Stimulated activated CD8-positive, alpha-beta memory T cell treated with anti-CD3 and anti-CD28 coated beads, Interleukin-12 subunit alpha, Interleukin-12 subunit beta, amount 100 ng/mL, for 4 hours (primary cell): ENCODE measurements at places on chromosomes 12 and 14.

GRCh38 chr12:49767333-49767732, 26.0 kb downstream of the TMBIM6 start:
- DNase-seq, result no peak

DNA sequence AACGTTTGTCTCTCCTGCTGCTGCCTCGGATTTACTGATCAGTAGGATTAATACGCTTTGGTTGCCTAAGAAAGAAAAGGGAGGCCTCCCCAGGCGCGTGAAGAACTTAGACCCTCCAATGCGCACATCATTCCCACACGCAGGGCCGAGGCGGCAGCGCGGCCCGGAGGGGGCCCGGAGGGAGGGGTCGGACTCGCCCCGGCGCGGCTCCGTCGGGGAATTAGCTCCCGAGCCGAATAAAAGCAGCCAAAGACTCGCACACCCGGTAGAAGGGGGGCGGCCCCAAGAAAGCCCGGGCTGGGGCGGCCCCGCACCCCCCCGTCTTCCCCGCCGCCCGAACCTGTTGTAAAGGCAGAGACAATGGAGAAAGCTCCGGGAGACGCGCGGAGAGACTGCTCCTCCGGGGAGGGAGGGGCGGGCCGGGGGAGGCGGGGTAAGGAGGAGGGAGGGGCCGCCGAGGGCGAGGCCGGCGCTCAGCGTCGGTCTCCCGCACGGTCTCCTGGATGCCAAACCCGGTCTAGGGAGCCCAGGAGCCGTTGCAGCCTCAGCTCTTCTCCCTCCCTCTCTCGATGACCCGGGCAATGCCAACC, at the start of gene NELL2:
NELL2 (minus strand) TSS at position 362 of the 590 bp plus-strand sequence. CDS start 446 bp downstream, outside the sequence.
- peak; percentile 57 for DNase-seq

DNA sequence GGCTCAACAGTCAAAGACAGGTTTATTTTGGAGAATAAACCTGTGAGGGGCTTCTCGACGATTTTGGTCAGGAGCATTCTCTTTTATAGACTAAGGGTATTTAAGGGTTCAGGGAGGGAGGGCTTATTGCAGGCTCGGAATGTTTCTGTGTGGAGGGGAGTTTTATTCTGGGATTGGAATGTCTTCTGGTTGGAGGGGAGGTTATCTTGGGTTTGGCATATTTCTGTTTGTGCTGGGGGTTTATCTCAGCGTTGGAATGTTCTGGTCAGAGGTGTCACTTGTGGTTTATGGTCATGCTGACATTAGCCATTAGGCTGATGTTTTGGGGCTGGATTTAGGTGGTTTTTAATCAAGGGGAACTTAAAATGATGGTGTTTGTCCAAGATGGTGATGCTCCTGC, 103.9 kb downstream of the SUDS3 start:
- DNase-seq, result no peak

- no peak for DNase-seq
Measured at GRCh38 chr14:37413504-37414003, 181.5 kb downstream of the FOXA1 start.

- no peak for DNase-seq
Measured at GRCh38 chr14:75510547-75510946, 11.7 kb upstream of the BATF start.

DNA sequence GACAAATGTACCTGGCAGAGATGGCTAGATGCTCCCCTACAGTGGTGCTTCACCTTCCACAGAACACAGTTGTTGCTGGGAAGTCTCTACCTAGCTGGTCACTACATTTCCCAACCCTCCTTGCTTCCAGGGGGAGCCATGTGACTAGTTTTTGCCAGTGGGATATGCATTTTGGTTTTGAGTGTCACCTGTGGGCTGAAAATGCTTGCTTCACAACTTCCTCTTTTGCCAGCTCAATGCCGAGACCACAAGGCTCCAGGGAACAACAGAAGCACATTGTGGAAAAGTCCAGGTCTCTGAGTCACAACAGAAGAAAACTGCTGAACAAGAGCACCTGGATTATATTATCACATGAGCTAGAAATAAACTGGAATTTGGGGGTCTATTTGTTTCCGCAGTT, 48.5 kb upstream of the ARHGAP5 start:
- no peak for DNase-seq

GRCh38 chr14:60656686-60657455, 7.6 kb upstream of the SIX1 start:
- no peak for DNase-seq

DNA sequence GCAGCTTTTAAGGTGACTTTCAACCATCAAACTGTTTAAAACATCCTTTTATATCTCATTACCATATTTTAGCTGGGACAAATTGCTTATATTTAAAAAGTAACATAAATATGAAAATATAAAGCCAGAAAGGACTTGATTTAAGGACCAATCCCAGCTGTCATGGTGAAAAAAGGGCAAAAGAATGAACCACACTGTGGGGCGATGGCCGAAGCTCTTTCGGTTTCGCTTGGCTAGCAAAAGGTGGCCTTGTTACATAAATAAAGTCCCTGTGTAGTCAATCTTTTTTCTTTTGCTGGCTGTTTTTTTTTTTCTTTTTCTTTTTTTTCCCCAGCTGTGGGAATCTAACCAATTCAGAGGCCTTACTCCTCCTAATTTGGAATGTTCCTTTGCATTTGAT, 50.9 kb downstream of the FBXO33 start:
- no peak for DNase-seq

- DNase-seq, result no peak
Measured at GRCh38 chr14:95418858-95419257, 97.6 kb downstream of the SYNE3 start.

- DNase-seq, result no peak
Measured at GRCh38 chr14:24984846-24985589, 64.9 kb downstream of the STXBP6 start.

- no peak for DNase-seq
Measured at GRCh38 chr12:108699955-108700563, 31.3 kb downstream of the CORO1C start.

- DNase-seq, result no peak
Measured at GRCh38 chr14:80136358-80136757, 74.9 kb downstream of the DIO2 start.

DNA sequence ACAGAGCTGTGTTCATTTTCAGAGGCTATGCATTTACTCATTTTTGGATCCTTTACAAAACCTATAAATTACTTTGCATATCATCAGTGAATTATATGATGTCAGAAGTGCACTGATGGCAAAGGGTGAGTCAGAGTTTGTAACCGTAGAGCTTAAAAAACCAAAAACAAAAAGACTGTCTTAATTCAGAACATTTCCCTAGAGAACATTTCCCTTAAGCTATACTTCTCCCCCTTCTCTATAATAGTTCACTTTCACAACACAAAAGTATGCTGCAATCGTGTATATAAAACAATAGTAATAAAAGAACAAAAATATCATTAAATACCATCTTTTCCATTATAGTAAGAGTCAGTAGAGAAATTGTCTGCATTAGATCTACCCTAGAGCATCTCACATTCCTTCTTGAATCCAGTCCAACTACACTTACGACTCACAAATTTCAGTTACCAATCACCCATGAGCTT, 934.9 kb downstream of the LRFN5 start:
- DNase-seq, result no peak

GRCh38 chr12:92989715-92990484, 60.8 kb upstream of the EEA1 start:
- DNase-seq, result no peak

GRCh38 chr12:42056130-42056529, 88.5 kb downstream of the GXYLT1 start:
- no peak for DNase-seq

DNA sequence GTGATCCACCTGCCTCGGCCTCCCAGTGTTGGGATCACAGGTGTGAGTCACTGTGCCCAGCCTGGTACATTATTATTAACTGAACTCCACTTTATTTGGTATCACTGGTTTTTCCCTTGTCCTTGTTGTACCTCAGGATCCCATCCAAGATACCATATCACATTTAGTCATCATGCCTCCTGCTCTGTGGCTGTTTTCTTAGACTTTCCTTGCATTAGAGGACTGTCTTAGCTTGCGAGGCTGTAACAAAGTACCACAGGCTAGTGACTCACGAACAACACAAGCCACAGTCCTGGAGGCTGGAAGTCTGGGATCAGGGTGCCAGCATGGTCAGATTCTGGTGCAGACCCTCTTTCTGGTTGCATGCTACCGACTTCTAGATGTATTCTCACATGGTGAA, 12.2 kb downstream of the KLC1 start:
- DNase-seq, result no peak

DNA sequence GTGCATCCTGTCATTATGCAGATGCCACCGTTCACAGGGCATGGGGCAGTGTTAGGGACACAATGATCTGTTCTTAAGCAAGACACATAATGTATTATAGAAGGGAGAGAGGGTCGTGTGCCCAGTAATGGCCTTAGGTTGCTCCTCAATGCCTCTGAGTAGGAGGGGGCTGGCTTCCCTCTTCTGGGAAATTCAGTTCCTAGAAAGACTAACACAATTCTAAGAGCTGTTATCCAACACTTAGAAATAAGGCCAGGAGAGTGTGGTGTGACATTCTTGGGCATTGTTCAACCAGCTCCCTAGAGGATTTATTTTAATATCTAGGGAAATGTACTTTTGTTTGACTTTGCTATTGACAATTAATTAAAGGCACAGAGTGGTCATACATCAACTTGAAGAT, 118.5 kb downstream of the ADCK1 start:
- no peak for DNase-seq

- DNase-seq, result no peak
Measured at GRCh38 chr12:120453977-120454376, 7.7 kb downstream of the GATC start.

DNA sequence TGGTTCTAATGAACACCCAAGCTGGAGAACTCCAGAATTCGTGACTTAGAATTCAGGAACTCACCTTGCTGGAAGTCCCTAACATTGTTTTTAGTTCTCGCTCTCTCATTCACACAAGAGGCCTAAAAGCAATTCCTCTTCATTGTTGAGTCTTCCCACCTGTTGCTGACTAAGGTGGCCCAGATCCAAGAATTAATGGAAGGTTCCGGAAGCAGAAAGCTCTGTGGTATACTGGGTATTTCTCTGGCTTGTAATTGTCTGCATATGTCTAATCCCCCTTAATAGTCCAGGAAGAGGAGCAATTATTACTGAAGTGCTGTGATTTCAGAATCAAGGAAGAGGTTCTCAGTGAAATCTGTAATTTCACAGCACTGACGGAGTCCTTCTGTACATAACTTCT, 31.4 kb downstream of the TMEM233 start:
- no peak for DNase-seq
